ENCODE measurements at places on chromosomes 16 and 17.

GRCh38 chr16:11801481-11802021 lies 4.5 kb upstream of the ZC3H7A start:
- DNase-seq, result no peak

DNA sequence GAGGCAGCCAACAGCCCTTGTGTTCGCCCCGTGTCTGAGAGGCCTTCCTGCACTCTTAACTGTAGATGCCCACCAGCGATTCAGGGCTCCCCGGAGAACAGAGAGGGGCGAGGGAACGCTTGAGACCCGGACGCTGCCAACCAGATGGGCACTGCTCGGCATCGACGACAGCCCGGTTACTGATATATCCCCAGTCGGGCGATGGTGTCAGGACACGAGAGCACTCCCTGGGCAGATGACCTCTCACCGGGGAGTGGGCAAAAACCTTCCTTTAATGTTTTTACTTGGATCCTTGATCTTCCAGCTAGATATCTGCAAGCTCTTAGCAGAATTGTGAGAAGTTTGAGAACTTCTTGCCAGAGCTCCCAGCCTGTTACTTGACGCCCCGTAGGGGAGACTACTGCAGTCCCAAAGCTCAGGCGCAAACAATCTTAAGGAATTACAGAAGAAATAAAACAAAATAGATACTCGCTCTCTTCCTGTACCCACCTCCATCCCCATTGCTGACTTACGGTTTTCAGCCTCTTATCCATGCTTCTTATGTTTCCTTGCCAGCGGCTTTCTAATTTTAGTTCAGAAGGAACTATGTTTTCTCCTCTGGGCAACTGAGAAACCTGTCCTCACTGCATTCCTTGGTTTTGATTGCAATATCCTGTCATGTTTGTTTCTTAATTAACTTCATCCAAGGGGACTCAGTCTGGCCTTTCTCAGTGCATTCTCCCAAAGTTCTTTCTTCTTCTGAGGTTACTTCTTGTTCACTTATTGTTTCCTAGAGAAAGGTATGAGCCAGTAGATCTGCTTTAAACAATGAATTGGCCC lies 845 bp downstream of the SP2 start:
- no peak for DNase-seq

- no peak for DNase-seq
Observed at GRCh38 chr16:21203155-21203797, 8.1 kb downstream of the ZP2 start.

DNA sequence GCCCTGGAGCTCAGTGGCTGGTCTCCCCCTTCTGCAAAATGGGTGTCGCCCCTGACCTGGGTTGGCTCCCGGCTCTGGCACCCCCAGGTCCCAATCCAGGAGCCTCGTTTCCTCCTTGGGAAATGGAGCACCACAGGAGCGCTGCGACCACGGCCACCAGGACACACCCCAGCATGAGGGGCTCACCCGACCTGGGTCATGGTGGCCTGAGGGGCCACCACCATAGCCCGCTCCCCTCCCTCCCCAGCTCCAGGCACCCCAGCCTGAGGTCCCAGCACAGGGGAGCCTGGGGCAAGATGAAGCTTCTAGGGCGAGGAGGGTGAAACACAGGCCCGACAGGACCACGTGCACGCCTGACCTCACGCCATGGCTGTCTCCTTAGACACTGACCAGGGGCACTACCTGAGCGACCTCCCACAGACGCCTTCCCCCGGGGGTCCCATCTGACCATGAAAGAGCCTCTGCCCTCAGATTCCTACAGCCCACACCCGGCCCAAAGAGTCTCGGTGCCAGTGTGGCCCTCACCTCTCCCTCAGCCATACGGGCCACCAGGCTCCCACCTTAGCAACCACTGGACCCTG lies 11.8 kb downstream of the BCAR1 start:
- DNase-seq, result peak; percentile 47

DNA sequence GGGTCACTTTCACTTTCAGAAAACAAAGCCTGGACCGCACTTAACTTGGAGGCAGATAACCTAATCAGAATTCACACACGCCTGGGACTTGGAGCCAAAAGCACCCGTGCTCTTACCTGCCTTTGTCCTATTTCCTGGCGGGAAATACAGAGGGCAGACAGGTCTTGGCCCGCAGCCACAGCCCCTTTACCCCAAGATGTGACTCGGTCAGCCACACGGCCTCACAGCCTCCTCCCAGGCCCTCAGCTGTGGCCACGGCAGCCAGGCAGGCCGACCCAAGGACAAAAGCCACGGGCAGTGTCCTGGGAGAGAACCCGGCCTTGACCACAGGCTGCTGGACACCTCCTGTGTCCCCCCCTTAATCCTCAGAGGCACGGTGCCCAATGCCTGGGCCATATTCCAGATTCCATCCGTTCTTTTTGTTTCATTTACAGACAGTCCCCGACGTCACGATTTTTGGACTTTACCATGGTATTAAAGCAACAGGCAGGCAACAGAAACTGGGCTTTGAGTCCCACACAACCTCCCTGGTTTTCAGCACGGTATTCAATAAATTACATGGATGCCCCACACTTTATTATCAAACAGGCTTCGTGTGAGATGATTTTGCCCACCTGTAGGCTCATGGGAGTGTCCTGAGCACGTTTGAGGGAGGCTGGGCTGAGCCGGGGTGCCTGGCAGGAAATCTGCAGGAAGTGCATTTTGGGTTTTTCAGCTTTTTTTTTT lies 30.1 kb upstream of the GAA start:
- peak; percentile 85 for DNase-seq

GRCh38 chr17:42129109-42129837 lies 6.7 kb downstream of the HSPB9 start:
- no peak for DNase-seq

- DNase-seq, result no peak
Observed at GRCh38 chr17:81058263-81058871, 23.4 kb downstream of the BAIAP2 start.

GRCh38 chr17:32970281-32970680 lies 21.4 kb upstream of the SPACA3 start:
- peak; percentile 22 for DNase-seq

DNA sequence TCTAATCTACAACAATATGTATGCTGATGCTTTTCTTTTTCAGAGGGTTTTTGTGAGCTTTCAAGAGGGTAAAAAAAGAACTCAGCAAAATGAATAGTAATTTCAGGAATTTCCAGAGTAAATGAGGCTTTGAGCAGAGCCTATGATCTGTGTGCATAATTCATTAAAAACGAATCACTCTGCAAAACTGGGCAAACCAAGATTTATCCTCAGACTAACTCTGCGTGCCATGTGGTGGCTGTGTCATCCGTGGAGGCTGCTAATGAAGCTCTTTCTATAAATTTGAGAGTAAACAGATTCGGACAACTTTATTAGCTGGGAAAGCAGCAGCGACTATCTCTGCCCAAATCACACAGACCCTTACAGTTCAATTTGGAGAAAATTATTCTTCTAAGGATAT lies 83.8 kb downstream of the FOXL1 start:
- DNase-seq, result no peak

DNA sequence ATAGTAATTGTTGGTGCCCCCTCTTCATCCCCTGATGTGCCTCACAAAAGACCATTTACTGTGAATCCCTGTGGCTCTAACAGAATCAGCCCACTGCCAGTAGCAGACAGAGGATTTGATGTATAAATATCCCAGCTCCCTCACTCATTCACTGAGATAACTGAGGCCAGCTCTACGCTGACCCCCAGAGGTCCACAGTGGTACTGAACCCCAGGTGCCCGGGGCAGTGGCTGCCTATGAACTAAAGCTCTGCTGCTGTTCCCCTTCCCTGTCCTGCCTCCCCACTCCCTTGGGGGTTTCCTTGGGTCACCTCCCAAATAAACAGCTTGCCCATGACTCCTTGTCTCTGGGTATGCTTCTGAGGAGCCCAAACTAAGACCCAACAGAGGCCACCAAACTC lies 295.8 kb downstream of the FOXL1 start:
- no peak for DNase-seq

- no peak for DNase-seq
Observed at GRCh38 chr17:70080541-70081347, 5.7 kb downstream of the KCNJ16 start.

DNA sequence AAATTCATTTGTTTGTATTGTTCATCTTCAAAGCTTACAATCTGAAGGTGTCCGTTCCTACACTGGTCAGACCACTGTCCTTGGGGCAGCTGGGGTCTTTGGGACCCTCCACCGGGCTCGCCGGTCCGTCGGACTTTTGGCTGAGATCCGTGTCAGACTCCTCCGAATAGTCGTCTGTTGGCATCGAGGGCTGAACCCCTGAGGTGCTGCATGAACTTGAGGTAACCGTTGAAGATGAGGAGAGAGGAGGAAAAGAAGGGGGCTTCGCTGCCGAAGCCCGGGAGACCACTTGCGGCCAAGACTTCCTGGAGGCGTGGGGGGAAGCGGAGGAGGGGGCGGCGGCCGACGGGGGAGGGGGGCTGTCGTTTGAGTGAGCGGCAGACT lies 260.8 kb downstream of the ZFHX3 start:
- no peak for DNase-seq

GRCh38 chr17:68600931-68601564 lies at the start of gene FAM20A:
TSS of gene FAM20A (minus strand) at chr17:68601367. CDS start at chr17:68600666, 701 bp downstream.
- DNase-seq, result peak; percentile 66

DNA sequence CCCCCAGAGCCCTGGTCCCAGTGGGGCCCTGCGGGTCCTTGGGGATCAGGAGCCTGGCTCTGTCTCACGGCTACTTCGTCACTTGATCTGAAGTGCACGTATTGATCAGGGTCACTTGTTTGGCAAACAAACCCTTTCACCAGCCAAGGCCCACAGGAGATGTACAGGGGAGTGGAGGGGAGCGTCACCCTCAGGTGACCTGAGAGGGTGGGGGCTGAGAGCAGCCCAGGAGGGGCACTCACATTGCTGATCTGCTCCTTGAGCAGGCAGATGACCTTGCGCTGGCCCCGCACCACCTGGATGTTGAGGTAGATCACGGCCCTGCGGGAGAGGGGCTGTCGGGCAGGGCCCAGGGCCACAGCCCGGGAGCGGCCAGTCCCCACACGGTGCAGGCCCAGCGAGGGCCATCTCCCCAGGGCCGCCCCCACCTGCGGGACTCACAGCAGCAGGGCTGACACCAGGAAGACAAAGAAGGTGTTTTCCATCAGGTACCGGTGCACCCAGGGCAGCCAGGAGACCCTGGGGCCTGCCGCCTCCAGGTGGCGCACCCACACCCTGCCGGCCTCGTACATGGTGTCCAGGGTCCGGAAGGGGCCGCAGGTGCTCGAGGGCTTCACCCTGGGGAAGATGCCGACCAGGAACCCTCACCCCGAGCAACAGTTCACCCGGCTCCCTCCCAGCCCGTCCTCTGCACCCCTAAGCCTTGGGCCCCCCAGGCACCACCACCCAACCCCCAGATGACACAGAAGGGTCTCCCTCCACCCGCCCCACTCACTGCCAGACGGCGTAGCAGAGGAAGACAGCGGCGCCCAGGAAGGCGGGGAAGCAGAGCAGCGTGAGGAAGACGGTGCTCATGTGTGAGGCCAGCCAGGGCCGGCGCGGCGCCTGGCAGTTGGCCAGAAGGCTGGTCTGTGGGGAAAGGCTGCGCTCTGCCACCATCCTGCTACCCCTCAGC lies 11.3 kb downstream of the TMC6 start:
- no peak for DNase-seq

DNA sequence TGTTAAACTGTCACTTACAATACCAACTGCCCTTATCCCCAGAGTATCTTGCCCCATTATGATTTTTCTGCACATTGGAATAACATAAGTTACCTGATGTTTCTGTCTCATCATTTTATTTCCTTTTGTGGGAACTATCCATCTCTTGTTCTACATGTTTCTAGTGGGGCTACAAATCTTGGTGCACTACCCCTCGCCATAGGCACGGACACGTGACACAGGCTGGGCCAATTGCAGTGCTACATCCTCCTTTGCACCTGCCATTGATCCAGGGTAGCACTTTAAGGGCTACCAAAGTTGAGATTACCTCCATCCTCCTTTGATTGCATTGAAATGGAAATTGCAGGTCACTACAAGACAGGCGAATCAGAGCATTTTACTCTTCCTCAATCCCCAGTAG lies 14.2 kb upstream of the SYT17 start:
- DNase-seq, result no peak

- DNase-seq, result no peak
Observed at GRCh38 chr17:704111-704864, 10.4 kb downstream of the VPS53 start.

DNA sequence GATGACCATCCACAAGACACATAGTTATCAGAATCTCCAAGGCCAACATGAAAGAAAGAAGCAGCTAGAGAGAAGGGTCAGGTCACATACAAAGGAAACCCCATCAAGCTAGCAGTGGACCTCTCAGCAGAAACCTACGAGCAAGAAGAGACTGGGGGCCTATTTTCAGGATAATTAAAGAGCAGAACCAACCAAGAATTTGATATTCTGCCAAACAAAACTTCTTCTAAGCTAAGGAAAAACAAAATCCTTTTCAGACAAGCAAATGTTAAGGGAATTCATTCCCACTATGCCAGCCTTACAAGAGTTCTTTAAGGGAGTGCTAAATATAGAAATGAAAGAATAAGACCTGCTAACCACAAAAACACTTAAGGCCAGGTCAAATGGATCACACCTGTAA lies 47.8 kb downstream of the ITFG1 start:
- no peak for DNase-seq
